GM23338 (cell line): ENCODE measurements at places on chromosomes 2 and 18. TPM values are rescaled to one million over a fixed set of nuclear protein-coding genes. Genes with fewer than 3 reads are reported as not detected.

HAAO gene
- 2.4 and 3.2 TPM in 2 replicates for polyA plus RNA-seq

SNTG2 gene
- 21.6 and 27.5 TPM in 2 replicates for polyA plus RNA-seq

TCF23 gene
- 0.03 TPM in 1 of 2 replicates, not detected in the other for polyA plus RNA-seq

CCDC74B gene
- 15.1 and 16.4 TPM in 2 replicates for polyA plus RNA-seq
